Stimulated activated CD4-positive, alpha-beta T cell treated with anti-CD3 and anti-CD28 coated beads, Interleukin-1b, Interleukin-23, amount 100 ng/mL, for 1 hour (primary cell): ENCODE measurements at places on chromosomes 4 and X.

GRCh38 chrX:119211649-119212014 lies 24.5 kb upstream of the PGRMC1 start:
- DNase-seq = no peak

DNA sequence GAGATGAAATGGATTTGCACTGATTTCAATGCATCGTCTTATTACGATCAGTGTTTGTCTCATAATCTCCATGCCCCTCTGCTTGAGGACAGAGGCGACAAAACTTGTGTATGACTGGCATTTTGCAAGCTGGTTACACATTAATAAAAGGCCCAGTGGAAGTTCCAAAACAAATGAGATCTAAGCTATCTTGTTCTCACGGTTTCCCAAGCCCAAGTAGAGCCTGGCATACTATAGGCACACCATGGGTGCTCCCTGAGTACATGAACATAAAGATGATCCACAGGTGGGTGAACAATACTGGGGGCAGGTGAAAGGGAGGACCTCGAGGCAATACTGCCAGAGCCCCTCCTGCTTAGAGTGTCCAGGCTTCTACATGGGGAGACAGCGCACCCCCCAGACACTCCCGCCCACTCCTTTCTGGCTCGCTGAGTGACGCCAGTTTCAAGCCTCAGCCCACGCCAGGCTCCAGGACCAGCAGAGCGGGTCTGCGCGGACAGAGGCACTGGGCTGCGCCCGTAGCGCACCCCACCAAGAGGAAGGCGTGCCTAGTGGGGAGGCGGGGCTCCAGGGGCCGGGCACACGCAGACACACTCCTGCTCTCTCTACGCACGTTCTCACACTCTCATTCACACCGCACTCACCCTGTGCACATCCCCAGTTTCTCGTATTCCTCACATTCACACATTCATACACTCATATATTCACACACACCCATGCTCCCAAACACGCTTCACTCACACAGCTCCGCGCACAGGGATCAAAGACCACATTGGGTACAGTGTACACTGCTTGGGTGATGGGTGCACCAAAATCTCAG lies 8.9 kb upstream of the GSX2 start:
- no peak for DNase-seq

DNA sequence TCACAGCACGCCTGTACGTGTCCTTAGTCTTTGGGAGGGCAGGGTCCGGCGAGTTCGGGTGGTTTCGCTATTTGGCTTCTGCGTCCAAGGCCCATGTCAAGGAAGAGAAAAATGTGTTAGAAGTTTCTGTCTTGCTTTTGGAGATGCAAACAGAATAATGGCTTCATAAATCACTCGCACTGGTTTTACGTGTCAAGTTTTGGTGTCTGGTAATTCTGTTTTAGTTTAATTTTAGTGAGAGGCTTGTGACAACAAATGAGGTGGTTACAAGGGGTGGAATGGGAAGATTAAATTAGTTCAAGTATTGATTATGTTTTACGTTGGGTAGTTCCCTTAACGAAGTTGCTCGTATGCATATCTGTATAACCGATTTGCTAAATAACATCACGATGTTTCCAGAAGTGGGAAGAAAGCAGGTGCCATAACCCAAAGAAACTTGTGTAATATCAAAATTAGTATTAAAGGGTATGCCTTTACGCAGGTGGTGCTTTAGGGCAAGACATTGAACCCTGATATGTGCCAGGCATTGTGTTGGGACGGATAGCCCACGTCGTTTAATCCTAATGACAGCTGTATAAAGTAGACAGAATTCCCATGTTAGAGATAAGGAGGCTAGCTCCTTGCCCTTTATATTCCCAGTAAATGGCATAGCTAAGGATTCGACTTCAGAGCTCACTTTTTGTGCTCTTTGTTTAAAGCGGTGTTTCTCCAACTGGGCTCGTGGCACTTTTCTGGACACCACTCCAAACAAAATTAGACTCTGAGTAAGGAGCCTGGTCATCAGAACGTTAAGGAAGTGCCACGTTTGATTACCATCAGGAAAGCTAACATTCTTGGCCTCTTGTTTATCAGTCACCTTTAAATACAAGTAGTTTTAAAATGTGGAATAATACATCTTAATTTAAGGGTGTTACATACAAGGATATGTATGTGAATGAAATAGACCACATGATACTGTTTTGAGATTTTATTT lies 843 bp downstream of the RPL34 start:
- no peak for DNase-seq

DNA sequence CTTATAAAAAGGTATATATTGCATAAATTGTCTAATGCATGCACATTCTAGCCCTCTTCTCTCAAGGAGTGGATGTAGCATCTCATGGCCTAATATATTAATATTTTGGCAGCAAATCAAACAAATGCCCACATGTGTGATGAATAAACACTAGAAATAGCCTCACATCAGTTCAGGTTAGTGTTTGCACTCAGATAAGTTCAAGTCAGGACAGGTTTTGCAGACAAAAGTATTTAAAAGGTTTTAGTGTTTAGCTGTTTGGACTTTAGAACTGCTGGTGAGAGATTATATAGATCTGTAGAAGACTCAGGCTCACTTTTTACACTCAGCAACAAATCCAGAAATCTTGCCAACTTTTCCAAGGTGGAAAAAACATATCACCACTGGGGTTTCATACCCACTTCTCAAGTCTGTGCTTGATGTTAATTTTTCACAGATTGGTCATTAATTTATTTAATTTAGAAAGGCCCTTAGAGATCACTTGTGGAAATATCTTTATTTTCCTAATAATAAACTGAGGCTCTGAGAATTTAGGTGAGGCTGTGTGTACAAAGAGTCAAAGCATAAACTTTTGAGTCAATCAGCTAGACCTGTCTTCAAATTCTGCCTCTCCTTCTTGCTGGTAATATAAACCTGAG lies 362.6 kb downstream of the GASK1B start:
- no peak for DNase-seq

- no peak for DNase-seq
These were observed 303.7 kb upstream of the GNPDA2 start for GRCh38 chr4:45030059-45030458.

- no peak for DNase-seq
These were observed 22.8 kb downstream of the DTHD1 start for GRCh38 chr4:36304138-36304681.

- DNase-seq = no peak
These were observed 347.1 kb downstream of the IDS start for GRCh38 chrX:149157976-149158375.

DNA sequence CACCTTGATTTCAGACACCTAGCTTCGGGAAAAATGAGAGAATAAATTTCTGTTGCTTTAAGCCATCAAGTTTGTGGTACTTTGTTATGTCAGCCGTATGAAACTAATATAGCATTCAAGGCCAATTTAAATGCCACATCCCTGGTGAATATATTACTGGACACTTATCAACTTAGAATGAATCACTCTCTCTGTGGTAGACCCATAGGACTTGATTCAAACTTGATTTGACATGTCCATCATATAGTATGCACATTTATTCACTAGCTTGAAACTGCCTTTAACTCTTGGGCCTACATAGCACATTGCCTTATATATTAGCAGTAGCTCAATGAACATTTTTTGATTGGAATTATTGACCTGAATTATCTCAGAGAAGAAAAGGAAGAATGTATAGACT lies 172.3 kb downstream of the ADGRA3 start:
- DNase-seq = no peak

- no peak for DNase-seq
These were observed 65.8 kb downstream of the GPR101 start for GRCh38 chrX:136967966-136968365.

- DNase-seq = no peak
These were observed 17.8 kb downstream of the TIGD2 start for GRCh38 chr4:89129080-89129640.

DNA sequence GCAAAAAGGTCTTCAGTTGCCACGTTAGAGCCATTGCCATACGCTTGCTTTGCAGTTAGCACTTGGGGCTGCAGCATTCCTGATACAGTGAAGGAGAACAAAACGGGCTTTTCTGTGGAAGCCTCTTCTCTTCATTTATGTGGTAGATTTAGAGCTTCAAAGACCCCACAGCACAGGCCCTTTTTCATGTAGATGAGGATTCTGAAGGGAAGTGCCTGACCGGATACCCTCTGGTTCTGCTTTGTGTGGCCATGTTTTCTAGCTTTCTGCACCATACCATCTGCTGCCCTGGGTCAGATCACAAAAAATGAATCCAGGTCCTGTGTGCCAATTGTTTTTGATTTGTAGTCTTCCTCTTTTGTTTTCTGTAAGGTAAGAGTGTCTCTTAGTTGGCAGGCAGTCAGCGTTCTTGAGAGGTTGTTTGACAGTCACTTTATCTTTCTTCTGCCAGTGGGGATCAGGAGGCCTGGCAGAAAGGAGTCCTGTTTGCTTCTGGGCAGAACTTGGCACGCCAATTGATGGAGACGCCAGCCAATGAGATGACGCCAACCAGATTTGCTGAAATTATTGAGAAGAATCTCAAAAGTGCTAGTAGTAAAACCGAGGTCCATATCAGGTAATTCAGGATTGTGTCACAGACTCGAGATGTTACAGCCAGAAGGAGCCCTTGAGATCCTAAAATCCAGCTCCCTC lies 7.7 kb downstream of the LAP3 start:
- no peak for DNase-seq

DNA sequence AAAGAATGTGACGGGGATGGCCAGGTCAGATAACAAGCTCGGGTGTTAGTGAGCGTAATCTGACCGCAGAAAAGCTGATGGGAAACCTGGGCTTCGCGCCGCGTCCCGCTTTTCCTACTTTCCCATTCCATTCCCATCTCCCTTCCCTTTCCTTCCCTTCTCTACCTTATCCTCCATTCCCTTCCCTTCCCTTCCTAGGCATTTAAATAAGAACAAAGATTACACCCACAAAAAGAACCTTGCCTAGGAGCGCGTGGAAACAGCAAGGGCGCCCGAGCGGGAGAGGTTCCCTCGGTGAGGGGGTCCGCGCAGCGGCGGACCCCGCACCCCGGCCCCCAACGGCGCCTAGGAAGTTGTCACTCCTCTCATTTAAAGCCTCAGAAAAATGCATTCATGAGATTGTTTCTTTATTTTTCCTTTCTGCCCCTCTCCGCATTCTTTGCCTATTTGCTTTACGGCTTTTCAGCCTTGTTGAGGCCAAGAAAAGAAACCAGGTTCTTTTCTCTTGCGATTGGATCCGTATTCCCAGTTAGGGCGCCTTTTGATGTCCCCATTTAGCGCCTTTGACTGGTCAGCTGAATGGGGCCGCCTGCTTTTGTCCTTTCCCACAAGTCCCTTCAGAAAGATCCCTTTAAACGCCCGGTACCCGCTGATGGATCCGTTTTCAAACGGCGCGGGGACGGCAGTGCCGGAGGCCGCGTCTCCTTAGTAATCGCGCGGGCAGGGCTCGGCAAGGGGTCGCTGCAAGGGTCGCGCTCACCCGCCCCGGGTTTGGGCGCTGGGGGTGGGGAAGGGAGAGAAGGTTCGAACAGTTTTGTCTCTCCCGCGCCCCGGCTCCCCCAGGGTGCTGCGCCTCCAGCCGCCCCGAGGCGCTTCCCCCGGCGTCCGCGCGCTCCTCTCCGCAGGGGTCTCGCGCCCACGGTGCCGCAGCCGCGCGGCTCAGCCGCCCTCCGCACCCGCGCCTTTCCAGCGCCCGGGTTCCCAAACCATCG lies 54.1 kb upstream of the TMEM33 start:
- DNase-seq = no peak
